ENCODE measurements at places on chromosomes 1 and 21.

DNA sequence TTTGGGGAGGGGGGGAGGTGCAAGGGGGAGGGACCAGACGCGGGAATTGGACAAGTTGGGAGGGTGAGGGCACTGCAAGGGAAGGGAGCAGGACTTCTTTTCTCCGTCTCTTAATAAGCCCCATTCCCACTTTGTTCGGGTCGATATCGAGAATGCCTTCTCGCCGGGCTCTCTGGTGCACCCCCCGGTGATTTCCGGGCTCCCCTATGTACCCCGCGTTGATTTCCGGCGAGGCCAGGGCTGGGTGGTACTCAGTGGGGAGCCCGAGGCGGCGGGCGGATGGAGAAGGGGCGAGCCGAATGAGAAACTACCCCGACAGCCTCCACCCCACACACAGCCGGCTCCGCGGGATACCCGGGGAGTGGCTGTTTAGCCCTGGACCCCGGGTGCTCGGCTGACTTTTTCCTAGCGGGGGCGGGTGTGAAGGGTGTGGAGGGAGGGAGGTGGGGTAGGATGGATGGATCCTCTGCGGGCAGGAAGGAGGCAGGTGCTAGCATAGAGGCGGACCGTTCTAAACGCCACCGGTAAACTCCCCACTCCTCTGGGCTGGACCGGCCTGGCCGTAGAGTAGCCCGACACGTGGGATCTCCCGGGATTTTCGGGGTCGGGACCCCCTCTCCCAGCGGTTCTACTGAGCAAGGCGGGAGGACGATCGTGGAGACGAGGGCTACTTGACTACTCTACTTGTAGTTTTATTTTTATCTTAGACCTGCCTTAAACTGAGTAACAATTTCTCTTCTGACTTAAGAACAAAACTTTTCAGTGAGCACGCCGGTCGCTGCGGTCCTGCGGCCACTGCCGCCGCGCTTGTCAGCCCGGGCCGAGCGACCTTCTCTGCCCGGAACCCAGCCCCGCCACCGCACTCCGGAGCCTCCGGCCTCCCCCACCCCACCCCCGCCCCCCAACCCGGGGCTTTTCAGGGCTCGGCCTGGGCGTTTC, 1.0 kb downstream of the RNF220 start:
- DNase-seq, result peak; percentile 37

- DNase-seq, result peak; percentile 7
Measured at GRCh38 chr1:200257235-200257634, 152.6 kb downstream of the ZNF281 start.

GRCh38 chr1:87154384-87154783, 174.3 kb upstream of the LMO4 start:
- no peak for DNase-seq

DNA sequence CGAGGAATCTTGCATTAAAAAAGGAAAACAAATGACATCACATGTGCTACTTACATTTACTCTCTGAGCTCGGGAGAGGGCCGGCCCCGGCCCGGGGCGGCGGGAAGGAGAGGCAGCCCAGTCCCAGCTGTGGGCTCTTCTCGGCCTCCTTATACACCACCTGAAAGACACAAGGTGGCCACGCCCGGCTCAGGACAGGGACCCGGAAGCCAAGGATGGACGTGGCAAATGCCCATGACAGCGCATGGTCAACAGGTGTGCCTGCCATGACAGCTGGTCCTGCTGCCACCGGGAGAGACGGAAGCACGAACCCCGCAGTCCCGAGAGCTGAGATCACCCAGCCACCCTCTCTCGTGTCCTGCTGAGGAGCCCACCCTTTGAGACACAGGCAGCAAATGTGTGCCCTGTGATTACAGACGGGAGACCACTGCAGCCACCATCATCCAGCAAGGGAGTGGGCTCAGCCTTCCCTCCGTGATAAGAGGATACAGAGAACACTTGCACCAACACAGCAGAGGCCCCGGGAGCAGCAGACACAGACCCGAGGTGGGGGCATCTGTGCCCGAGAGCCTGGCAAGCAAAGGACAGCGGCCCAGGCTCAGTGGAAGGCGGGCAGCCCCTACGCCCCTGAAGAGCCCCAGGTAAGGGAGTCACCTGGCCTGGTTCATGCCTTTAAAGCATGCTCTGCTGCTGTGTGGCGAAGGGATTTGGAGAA, 8.7 kb downstream of the TPRG1L start:
- DNase-seq, result no peak

DNA sequence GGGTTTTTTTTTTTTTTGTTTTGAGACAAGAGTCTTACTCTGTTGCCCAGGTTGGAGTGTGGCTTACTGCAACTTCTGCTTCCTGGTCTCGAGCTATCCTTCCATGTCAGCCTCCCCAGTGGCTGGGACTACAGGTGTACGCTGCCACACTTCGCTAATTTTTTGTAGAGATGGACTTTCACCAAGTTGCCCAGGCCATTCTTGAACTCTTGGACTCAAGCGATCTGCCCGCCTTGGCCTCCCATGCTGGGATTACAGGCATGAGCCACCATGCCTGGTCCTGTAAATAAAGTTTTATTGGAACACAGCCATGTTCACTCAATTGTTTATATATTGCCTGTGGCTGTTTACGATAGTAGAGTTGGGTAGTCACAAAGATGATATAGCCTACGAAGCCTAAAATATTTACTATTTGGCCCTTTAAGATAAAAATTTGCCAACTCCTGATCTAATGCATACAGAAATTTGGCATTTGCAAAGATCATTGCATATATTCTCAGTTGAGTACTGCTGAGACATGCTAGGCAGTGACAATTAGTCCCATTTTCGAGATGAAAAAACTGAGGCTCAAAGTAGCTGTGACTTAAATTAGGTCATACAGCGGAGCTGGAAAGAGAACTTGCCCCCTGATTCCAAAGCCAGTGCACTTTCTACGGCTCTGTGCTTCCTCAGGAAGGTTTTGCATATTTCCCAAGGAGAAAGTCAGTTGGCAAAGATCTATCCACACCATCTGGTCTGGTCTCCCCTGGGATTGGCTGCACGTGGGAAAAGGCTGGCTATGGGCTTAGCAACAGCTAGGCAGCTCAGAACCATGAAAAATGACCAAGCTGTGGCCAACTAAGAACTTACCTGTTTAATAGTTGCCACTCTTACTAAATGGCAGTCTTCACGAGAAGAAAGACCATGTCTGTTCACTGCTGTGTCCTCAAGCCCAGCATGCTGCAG, 19.4 kb downstream of the MECR start:
- DNase-seq, result no peak

DNA sequence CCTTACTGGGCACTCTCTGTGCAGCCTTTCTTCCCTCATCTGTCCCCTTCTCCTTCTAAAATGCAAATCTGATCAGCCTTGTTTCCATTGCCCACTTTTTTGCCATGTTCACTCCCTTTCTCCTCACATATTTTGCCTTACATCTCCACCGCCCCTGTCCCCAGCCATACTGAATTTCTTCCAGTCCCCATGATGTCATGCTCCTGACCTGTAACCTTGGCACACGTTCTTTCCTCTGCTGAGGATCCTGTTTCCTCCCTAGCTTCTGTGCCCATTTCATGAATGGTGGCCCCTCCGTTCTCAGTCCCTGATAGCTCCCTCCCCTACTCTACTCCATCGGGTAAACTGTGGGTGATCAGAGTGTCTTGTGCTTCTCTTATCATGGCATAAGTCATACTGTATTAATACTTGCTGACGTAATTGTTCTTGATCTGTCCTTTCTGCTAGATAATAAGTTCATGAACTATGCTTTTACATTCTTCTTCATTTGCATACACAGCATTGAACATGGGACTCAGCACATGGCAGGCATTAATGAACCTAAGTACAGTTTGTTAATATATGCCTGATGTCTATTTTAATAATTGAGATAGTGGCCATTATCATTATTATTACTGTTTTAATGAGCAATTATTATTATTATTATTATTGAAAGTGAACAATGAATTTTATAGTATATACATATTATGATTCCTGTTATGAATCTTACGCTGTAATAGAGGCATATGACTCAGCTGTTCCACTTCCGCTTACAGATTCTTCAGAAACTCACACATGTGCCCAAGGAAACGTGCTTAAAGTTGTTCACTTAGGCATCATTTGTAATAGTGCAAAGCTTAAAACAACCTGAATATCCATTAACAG, 28.5 kb downstream of the MAP3K21 start:
- no peak for DNase-seq

- DNase-seq, result no peak
Measured at GRCh38 chr1:93997756-93998155, 88.5 kb upstream of the GCLM start.

GRCh38 chr1:205387845-205388244, 31.1 kb upstream of the KLHDC8A start:
- DNase-seq, result no peak

DNA sequence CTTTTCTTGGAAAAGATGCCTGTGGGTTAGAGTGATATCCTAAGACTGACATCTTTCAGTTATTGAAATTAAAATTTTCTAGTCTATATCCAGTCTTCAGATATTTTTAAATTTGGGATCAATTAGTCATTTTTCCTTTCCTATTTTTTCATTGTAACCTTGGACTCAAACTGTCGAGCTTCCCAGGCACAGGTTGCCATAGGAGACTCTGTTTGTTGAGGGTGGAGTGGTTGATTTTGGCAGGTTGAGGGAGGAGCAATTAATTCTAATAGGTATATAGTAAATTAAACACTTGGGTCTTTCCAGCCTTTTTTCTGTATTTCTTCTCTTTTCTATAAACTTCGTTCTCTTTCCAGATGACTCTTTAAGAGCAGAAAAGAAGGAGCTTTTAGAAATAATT, 326.8 kb downstream of the ASTN1 start:
- no peak for DNase-seq

DNA sequence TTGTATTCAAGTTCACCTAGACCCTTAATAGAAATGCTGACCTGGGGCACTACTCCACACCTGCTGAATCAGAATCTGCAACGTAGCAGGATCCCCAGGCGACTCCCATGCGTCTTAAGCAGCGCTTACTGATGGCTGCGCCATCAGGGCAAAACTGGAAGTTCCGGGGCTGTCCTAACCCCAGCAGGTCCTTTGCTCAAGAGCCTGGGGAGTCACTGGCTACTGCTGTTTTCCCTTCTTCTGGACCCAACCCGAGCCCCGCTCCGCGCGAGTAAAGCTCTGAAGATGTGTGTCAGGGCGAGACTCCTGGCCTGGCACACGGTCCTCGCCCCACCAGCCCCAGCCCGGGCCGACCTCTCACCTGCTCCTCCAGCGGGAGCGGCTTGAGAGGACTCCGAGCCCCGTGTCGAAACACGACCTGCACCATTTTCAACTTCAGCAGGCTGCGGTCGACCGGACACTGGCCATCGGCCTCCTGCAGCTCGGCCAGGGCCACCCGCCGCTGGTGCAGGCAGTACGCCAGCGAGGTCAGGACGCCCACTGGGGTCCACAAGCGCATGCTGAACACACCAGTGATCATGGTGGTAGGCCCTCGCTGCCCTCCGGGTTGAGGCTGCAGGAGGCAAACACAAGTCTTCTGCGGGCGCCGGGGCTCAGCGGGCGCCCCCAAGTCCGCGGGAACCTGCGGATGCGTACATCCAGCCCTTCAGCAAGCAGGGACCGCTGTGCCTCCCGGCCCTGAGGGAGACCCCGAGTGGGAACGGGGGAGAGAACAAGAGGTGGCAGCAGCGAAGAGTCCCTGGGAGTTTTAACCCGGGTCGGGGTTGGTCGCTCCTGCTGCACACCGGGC, 630 bp downstream of the ACP6 start:
- peak; percentile 76 for DNase-seq

DNA sequence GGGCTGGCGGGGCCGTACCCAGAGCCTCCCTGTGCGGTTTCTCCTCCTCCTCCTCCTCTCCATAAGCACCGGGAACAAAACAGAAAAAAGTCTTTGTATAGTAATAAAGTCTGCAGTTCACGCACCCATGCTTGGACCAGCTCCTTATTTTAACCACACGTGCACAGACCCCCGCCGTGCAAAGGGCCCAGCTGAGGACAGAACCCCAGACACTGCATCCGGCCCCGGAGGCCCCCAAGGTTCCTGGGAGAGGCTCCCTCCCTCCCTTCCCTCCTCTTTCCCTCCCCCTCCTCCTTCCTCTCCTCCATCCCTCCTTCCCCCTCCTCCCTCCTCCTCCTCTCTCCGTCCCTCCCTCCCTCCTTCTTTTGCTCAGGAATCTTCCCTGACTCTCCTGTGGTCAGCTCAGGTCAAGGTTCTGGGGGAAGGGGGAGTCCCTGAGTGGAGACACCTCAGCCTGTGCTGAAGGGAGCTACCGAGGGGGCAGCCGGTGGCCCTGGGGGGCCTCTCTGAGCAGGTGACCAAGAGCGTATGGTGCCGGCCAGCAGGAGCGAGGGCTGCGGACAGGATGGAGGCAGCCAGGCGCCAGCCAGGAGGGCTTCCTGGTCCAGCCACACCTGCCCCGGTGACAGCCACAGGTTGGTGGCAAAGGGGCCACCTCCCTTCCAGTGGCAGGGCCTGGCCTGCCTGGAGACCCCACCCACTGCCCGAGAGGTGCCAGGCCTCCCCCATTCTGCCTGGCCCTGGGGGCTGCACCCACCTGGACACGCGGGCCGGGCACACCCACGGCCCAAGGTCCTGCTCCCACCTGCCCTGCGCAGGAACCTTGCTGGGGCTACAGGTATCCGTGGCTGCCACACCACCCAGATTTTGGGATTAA, 3.2 kb upstream of the TTLL10 start:
- no peak for DNase-seq

GRCh38 chr1:35675773-35676172, 34.4 kb upstream of the PSMB2 start:
- no peak for DNase-seq

DNA sequence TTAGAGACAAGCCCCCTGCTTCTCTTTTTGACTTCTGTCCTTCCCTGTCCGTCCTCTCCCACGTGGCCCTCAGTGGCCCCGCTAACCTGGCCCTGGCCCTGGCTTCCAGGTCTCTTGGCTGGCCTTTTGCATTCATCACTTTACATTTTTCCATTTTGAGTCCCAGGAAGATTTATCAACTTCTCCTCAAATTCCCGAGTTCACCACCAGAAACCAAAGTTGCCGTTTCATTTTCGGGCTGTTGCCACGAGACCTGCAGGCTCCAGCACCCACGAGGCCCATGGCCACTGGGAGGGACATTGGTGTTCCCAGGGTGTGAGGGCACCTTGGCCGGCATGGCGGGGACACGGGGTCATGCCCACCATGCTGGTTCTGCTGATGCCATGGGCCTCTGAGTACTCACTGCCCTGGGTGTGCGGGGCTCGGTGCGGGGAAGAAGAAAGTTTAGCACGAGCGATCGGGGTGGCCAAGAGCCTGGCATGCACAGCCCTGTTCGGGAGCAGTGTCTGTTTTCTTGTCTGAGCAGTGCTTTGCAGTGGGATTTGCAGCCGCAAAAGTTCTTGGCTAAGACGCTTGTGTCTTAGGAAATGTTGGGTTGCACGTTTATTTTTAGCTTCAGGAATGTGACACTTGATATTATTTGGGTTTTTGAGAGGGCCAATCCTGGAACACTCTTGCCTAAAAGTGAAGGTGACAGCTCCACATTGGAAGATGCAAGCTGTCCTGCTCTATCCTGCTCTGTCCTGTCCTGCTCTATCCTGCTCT, 40.4 kb upstream of the ADARB1 start:
- DNase-seq, result no peak

DNA sequence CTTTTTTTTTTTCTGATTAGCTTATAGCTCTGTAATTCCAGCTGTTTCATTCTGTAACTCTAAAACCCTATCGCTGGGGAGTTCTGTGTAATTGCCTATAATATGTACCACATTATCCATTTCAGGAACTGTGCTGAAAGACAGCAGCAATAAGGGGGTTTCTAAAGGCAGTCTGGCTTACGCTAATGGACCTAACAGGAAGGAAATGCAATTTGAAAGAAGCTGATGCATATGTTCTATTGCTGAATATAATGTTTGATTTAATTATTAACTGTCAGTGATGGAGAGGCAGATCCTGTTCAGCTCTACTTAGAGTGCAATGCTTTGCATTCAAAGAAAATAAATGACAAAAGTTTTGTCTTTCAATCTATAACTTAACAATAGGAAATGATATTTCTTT, 209.4 kb upstream of the SNX7 start:
- no peak for DNase-seq

Measured in mesendoderm (in vitro differentiated cells).